ENCODE measurements at places on chromosomes 7 and 10.

DNA sequence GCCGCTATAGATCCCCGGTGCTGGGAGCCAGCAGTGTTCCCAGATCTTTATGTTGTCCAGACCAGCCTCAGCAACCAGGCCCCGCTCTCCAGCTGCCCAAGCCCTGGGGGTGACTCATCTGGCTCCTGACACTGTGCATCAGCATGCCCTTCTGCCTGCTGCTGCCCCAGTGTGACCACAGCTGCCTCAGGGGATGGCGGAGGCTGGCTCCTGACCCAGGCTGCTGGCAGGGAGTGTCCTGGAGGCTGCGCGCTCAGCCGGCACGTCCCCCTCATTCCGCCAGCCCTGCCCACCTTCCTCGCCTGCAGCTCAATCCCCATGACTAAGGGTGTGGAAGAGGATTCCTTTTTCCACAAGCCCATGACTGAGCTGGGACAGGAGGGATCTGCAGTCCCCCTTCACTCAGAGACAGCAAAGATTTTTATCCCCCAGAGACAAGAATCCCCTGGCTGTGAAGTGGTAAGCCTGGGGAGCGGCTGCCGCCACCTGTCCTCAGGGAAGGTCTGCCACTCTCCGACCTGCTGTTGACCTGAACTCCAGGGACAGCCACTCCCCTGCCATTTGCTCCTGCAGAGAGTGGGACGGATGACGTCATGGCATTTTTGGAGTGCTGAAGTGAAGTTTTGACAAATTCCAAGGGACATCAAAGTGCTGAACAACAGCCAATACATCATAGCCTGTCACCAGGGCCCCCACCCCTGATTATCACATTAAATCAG is 182.8 kb upstream of the BMPER start:
- DNase-seq = no peak

- no peak for DNase-seq
Observed at GRCh38 chr10:96263669-96264068, 7.7 kb downstream of the BLNK start.

- peak; percentile 61 for DNase-seq
Observed at GRCh38 chr7:106736508-106737201, 75.7 kb upstream of the CCDC71L start.

- DNase-seq = no peak
Observed at GRCh38 chr10:5325076-5325475, 39.7 kb upstream of the UCN3 start.

- DNase-seq = no peak
Observed at GRCh38 chr7:89247207-89247606, 451.7 kb upstream of the TEX47 start.

DNA sequence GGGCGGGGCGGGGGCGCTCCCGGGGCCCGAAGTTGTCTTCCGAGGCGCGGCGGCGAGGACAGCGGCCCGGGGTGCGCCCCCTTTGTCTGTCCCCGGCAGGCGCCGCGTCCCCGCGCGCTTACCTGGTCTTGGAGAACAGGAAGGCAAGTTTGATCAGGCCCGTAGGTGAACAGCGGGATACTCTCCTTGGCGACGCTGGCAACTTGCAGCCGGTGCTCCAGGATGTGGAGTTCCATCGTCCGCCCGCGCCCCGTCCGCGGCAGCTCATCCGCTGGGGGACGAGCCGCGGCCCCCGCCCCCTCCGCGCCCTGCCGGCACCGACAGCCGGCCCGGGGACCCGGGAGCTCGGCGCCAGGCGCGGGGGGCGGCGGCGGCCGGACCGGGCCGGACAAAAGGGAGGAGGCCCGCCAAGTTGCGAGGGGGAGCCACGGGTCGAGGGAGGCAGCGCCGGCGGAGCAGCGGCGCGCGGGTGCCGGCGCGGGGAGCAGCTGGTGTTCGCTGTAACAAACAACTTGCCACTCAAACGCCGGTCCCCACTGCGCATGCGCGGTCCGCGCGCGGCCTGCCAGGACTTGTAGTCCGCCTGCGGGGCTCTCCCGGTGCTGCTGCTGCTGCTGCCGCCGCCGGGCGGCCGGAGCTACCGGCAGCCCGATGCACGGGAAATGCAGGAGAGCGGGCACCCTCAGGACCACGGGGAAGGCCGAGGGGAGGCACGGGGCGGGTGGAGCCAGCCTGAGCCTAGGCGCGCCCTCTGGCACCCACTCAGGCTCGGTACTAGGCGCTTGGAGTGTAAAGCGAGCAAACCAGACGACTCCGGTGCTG is 35.6 kb upstream of the SPDYE3 start:
- DNase-seq = peak; percentile 93
